ENCODE measurements at places on chromosomes 11 and 22.

- no peaks in the 10 kb centered on the region for H3K36me3 ChIP-seq
- H3K4me3 ChIP-seq = no peak overlapping the region
- H3K4me1 ChIP-seq = peaks cover 38% of the 10 kb centered on the region
- peak; percentile 53 for DNase-seq
- no peaks in the 10 kb centered on the region for H3K27me3 ChIP-seq
- H3K27ac ChIP-seq = peak overlapping the region; percentile 65
These were observed 41.6 kb downstream of the BUD13 start for GRCh38 chr11:116731097-116731761.

GRCh38 chr22:17913801-17914347 lies 110.5 kb downstream of the MICAL3 start:
- H3K27ac ChIP-seq = peak overlapping the region; percentile 65
- H3K27me3 ChIP-seq = no peaks in the 10 kb centered on the region
- peaks cover 60% of the 10 kb centered on the region for H3K4me1 ChIP-seq
- no peaks in the 10 kb centered on the region for H3K36me3 ChIP-seq
- H3K4me3 ChIP-seq = no peak overlapping the region

DNA sequence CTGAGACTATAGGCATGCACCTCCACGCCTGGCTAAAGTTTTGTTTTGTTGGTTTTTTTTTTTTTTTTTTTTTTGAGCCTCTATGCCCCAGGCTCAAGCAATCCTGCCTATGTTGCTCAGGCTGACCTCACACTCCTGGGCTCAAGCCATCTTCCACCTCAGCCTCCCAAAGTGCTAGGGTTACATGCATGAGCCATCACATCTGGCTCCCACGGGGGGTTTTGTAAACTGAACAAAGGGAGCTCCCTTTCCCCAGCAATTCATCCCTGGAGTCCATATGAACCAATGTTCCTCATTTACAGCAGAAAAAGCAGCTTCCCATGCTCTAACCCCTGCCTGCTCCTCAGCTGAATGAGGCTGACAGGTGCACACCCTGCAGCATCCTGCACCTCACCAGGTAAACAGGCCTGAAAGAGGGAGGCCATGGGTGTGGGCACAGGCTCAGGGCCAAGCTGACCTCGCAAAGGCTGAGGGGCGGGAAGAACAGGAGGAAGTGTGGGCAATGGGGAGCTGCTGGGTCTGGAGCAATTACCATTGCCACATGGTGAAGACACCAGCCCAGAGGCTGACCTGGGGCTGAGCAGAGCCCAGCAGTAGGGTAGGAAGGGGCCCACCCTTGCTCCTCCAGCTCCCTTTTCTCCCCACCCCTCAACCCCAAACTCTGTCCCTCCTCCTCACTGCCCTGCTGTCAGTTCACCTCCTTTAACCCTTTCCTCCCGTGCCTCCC lies 58.2 kb downstream of the RBX1 start:
- no peak overlapping the region for H3K27ac ChIP-seq
- H3K27me3 ChIP-seq = no peaks in the 10 kb centered on the region
- no peak for DNase-seq
- peaks cover 2% of the 10 kb centered on the region for H3K4me1 ChIP-seq
- no peaks in the 10 kb centered on the region for H3K36me3 ChIP-seq

DNA sequence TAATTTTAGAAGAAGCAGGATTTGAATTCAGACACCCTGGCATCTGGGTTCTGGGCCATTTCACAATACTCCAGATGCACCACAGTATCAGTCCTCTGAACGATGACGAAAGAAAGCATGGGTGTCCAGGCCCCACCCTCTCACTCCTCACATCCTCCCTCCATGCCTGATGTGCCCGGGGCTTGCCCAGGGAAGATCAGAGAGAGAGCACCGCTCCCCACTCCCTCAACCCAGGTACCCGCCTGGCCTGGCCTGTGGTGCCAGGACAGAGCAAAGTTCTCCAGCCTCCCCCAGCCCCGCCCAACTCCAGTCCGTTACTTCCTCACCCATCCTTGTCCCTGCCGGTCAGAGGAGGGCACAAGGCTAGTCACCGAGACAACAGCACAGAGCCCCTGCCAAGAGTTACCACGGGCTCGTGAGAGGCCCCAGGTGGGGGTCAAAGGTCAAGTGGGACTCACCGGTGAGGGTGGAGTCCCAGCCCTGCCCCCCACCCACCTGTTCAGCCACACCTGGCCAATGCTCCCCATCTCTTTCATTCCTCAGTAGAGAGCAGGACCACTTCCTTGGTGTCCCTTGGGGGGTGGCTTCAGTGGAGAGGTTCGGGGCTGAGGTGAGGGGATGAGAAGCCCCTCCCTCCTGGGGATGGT lies 8.1 kb downstream of the BCL9L start:
- H3K4me1 ChIP-seq = peaks cover 98% of the 10 kb centered on the region
- no peak for DNase-seq
- H3K27me3 ChIP-seq = no peaks in the 10 kb centered on the region
- H3K36me3 ChIP-seq = peaks cover 34% of the 10 kb centered on the region

DNA sequence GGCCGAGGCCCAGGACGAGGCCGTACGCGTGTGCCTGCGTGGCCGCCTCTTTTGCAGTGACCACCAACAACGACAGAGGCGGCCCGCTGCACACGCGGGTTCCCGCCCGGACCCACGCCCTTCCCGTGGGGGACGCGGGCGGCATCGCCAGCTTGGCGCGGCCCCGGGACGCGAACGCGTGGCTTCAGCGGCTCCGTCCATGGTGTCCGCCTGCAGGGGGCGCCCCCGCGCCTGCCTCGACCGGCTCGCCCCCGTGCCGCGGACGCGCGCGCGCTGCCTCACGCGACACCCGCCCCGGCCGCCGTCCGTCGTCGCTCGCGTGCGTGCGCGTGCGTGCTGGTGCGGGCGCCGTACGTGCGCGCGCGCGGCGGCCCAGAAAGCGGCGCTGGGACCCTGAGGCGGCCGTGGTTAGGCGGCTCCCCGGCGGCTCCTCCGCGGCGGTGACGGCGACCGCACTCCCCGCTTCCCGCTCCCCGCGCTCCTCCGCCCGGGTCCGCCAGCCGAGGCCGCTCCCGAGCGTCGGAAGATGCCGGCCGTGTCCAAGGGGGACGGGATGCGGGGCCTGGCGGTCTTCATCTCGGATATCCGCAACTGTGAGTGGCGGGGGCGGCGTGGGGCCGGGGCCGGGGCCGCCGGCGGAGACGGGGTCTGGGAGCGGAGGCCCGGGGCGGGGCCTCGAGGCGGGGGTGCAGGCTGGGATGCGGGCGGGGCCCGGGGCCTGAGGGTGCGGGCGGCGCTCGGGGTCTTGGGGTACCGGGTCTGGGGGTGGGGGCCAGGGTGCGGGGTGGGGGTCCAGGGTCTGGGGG lies at the start of gene AP2A2:
Gene AP2A2, plus strand, starts transcription at position 375 of the 806 bp plus-strand sequence. Its CDS starts 152 bp downstream, at position 527.
- H3K36me3 ChIP-seq = peaks cover 9% of the 10 kb centered on the region
- H3K27ac ChIP-seq = peak within 1 kb of the TSS; percentile 82
- DNase-seq = peak; percentile 96

- H3K27me3 ChIP-seq = no peaks in the 10 kb centered on the region
- H3K4me3 ChIP-seq = no peak overlapping the region
- no peaks in the 10 kb centered on the region for H3K36me3 ChIP-seq
- H3K27ac ChIP-seq = no peak overlapping the region
- H3K4me1 ChIP-seq = peaks cover 17% of the 10 kb centered on the region
- DNase-seq = no peak
These were observed 65.6 kb upstream of the CRYBB3 start for GRCh38 chr22:25134028-25134427.

- H3K27ac ChIP-seq = no peak overlapping the region
- H3K36me3 ChIP-seq = peaks cover 17% of the 10 kb centered on the region
- no peak overlapping the region for H3K4me3 ChIP-seq
- H3K27me3 ChIP-seq = no peaks in the 10 kb centered on the region
- DNase-seq = no peak
These were observed 20.0 kb downstream of the MARK2 start for GRCh38 chr11:63858628-63859550.

Data from spinal cord (tissue), 10 donors.